ENCODE measurements at places on chromosomes 4 and X. TPM values are rescaled to one million over a fixed set of nuclear protein-coding genes. Genes with fewer than 3 reads are reported as not detected.

GRCh38 chr4:38166768-38167167, 206.6 kb downstream of the PTTG2 start:
- DNase-seq: no peak

Gene NUDT10
- total RNA-seq: 0.09 TPM

DNA sequence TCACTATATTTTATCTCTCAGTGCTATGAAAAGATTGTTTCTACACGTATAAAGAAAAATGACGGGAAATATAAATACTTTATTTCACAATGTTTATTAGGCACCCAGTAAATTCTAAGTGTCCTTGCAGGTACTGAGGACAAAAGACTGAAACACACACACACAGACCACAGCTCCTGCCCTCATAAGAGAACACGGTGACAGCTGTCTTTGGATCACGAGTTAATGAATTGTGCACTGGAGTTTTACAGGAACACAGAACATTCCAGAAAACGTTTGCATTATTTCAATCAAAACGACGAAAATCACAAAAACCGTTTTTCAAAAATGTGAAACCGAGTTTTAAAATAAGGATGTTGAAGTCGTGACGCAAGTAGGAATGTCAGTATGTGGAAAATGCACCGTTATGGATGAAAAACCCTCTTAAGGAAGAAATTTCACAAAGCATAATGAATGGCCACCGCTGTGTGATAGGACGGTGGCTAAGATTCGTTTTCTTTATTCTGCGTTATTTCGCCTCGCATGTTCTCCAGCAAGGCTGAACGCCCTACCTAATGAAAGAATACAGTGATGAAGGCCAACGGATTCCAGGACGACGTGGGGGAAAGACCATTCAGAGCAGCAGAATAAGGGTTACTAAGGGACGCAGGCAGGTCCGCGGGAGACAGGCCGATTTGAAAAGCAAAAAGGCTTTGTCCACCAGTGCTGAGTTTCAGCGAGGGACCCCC, 24.2 kb downstream of the FAM156A start:
- DNase-seq: peak; percentile 17

DNA sequence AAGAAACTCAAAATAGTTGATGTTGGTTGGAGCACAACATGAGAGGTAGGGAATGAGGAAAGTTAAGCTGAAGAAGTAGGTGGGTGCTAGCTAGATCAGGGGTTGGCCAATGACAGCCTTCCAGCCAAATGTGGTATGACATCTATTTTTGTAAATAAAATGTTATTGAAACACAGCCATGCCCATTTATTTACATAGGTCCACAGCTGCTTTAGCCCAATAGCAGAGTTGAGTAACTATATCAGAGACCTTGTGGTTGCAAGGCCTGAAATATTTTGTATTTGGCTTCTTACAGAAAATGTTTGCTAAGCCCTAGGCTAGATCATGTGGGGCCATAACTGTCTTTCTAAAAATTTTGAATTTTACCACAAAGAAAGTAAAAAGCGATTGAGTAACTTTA, 234.9 kb upstream of the CTSO start:
- DNase-seq: no peak

Gene BBS7
- 15.8 TPM for total RNA-seq

DNA sequence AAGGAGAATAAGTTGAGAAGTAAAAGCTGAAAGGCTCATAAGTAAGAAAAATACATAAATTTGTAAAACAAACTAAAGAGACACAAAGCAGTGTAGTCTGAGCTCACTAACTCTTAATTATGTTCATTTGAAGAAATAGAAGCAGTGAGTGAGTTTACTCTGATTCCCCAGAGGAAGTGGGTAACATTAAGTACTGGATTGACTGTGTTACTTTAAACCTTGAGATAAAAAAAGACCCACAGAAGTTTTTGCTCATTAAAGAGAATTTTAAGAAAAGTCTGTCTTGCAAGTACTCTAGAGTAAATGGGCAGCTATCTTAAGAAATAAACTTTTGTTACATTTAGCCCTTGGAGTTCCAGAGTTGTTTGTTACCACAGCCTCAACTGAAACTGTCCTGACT, 2466.9 kb downstream of the PCDH7 start:
- DNase-seq: no peak

DNA sequence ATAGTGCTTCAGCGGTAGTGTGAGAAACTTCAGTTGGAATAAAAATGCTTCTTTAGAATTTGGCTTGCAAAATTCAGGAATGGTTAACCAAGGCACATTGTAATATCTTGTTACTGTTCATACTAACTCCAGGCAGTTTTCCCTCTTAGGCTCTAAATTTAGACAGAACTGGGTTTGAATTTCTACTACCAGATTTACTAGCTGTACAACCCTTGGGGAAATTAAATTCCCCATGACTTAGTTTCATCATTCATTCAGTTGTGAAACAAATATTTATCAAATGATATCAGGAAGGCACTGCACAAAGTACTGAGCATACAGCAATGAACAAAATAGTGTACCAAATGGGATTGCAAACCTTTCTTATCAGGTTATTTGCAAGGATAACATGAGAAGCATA, 135.0 kb upstream of the IL15 start:
- no peak for DNase-seq

Gene NIPAL1
- 0.47 TPM for total RNA-seq

DNA sequence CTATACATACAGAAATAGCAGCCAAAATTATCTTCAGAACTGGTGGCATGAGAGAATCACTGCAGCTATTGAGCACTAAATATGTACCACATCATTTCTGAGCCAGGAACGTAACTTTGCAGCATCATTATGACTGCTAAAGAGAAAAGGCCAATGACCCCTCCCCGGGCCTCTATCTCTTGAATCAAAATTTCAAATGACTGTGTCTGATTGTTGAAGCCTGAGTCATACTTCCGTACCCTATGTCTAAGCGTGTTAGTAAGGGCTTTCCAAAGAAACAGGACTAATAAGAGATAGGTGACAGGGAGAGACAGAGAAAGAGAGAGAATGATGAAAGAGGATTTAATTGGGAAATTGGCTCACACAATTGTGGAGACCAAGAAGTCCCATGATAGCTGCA, 445.5 kb upstream of the SPANXN1 start:
- DNase-seq: no peak

Gene GK2
- not detected for total RNA-seq

- no peak for DNase-seq
These were observed 162.0 kb upstream of the EOLA2 start for GRCh38 chrX:150100261-150100660.

GRCh38 chr4:22339491-22339890, 176.4 kb downstream of the ADGRA3 start:
- no peak for DNase-seq

Gene MID2
- total RNA-seq: 114 TPM

DNA sequence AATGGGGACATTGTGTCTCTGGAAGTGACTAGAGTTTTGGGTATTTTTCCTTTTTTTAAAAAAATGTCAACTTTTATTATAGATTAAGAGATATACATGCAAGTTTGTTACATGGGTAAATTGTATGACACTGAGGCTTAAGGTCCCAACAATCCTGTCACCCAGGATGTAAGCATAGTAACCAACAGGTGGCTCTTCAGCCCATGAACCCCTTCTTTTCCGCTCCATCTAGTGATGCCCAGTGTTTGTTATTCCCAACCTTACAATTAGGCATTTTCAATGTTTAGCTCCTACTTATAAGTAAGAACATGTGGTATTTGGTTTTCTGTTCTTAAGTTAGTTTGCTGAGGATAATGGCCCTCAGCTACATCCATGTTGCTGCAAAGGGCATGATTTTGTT, 102.7 kb downstream of the GRID2 start:
- no peak for DNase-seq

Gene STBD1
- total RNA-seq: 1.0 TPM

- no peak for DNase-seq
These were observed 10.3 kb downstream of the GUCY1B1 start for GRCh38 chr4:155769090-155769489.

Gene GC
- total RNA-seq: not detected

GRCh38 chr4:95290702-95291101, 258.1 kb downstream of the UNC5C start:
- DNase-seq: no peak

Measured in dermis blood vessel endothelial cell (primary cell).